ENCODE measurements at places on chromosomes 5 and 9.

- no peak for DNase-seq
Observed at GRCh38 chr5:118320121-118320520, 668.2 kb downstream of the DTWD2 start.

GRCh38 chr9:10983251-10983650 is 370.4 kb upstream of the PTPRD start:
- DNase-seq = no peak

DNA sequence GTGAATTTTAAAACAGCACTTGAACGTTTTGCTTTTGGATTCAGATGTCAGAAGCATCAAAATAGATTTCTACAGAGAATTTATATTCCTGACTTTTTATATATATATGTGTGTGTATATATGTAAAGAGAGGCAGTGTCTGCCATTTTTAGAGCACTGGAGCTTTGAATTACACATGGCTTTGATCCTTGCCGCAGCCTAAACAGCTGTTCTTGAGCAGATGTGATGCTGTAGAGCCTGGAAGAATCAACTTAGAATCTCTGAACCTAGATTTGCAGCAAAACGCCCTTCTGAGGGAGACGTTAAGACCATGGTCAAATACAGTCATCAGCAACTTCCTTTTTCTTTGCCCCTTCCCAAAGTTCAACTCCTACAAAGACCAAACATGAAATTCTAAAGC is 21.7 kb upstream of the C5orf47 start:
- no peak for DNase-seq

GRCh38 chr5:102809033-102809432 is 53.9 kb downstream of the PAM start:
- DNase-seq = no peak

DNA sequence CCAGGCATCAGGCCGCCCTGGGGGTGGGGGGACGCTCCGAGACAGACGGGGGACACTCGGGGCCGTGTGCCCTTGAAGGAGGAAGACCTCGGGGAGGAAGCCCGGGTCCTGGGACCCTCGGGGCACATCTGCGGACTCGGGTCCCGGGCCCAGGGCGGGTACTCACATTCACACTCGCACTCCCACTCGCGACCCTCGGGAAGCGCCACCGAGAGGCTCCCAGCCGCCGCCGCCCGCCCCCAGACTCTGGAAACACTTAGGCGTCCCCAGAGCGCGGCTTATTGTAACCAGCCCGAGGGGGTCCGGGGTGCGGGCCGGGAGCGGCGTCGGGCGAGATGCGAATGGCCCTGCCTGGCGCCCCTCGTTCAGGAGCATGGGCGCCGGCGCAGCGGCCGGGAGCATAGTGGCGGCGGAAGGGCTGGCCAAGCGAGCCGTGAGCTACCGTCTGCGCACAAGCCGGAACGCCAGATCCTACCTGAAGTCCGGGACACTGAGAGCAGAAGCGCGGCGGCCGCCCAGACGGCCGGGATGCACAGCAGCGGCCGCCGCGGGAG is 559 bp downstream of the ROR2 start:
- no peak for DNase-seq

- DNase-seq = no peak
Observed at GRCh38 chr5:79200573-79201183, 35.3 kb upstream of the JMY start.

GRCh38 chr5:2286250-2286649 is 403.5 kb upstream of the IRX4 start:
- DNase-seq = no peak

GRCh38 chr5:74167930-74168315 is 472.6 kb downstream of the ENC1 start:
- DNase-seq = no peak

All from right kidney (tissue), 9 donors.